ENCODE measurements at places on chromosomes 11 and 22. TPM values are rescaled to one million over a fixed set of nuclear protein-coding genes. Genes with fewer than 3 reads are reported as not detected.

The ISX gene
- not detected for total RNA-seq

The WNT7B gene
- not detected for total RNA-seq

The NCR3LG1 gene
- 0.73 TPM for total RNA-seq

The CD6 gene
- total RNA-seq = 438 TPM

The FBXO3 gene
- total RNA-seq = 13.4 TPM

The P4HA3 gene
- not detected for total RNA-seq

The YWHAH gene
- 211 TPM for total RNA-seq

The OR8D1 gene
- total RNA-seq = not detected
